ENCODE measurements at places on chromosomes 2 and 18.

DNA sequence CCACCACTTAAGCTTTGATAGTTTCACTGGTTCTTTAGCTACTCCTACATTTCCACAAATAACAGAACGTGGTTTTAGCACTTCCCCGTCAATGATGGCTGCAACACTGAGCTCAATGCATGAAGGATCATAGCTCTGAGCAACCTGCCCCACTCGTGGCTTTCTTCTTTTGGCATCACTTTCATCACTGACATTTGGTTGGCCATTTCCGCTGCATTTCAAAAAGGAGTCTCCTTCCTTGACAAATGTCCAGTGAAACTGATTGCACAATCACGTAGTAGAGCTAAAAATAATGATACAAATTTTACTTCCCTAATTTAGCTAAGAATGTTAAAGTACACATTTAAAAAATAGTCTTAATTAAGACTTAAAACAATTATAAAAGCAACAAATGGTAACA, 205.2 kb upstream of the HDAC4 start:
- DNase-seq: no peak

- DNase-seq: no peak
These were observed 708.0 kb downstream of the TMEM182 start for GRCh38 chr2:103469800-103470199.

DNA sequence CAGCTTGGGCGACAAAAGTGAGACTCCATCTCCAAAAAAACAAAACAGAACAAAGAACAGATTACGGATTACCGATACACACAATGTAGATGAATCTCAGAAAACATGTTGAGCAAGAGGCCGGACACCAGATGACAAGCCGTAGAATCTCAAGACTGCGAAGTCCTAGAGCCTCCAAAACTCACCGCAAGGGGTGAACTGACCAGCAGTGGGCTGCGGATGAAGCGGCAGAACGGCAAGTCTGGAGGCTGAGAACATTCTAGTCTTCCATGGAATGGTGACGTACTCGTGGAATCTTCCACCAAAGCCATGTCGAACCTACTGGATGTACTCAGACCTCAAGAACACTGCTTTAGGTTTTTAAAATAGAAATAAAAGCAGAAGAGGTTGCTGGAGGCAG, 198.8 kb downstream of the NDUFA10 start:
- no peak for DNase-seq

DNA sequence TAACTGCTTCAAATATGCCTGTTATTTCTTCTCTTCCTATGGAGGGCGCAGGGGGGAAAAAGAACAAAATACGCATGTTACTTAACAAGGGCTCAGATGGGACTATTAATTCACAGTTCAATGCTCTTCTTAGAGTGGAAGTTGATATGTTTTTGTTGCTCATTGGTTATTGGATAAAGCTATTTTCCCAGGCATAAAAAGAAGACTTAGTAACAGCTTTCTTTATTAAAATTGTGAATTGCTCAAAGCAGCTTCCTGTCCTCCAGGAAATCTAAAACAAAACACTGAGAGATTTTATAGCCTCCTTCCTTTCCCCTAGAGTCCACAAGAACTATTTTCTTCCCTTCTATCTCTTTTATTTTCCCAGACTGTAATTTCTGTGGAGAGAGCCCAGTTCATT, 180.8 kb downstream of the SH3BP4 start:
- no peak for DNase-seq

GRCh38 chr2:204258890-204259289, 286.4 kb upstream of the PARD3B start:
- DNase-seq: no peak

DNA sequence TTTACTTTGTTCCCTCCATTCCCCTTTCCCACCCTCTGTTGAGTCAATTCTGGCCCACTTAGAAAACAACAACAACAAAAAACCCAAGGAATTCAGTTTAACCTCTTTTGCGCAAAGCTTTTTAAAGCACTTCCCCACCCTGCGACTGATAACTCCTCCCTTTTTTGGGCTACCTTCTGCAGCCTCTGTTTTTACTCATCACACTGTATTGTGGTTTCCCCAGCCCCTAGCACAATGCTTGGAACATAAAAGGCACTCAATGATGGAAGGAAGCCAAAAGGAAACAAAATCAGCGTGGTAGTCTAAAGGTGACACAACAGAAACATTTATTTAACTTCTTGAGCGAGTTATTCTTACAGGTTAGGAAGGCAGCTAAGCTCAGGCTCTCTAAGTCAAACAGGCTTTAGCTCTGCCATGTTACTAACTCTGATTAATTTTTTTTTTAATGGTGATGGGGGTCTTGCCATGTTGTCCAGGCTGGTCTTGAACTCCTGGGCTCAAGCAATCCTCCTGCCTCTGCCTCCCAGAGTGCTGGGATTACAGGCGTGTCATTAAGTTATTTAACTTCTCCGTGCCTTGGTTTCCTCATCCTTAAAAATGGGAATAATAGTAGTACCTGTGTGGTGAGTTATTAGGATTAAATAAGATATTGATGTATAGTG, 1.3 kb downstream of the CEP68 start:
- peak; percentile 37 for DNase-seq

DNA sequence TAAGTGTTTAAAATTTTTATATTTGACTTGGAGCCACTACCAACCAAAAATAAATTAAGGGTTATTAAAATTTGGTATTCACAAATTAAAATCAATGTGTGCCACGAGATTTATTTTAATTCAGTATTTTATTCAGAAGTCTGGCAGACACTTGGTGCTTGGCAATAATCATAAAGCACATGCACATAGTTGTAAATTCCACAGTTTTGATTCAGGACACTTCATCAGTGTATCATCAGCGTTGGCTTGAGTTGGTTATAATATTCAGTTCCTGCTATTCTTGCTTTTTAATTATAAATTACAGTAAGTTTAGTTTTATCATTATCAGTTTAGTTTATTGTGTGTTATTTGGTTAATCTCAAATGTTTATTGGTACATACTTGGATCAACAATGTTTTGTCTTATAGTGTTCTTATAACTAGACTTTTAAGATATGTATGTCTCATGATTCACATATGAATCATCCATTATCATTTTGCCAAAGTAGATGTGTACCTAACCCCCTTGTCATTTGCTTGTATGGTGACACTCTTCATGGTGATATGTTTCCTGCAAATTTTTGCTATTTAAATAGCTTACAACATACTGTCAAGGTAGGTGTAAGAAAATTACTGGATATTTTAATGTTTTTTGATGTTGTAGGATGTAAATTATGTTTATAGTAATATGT, 237.9 kb downstream of the BABAM2 start:
- no peak for DNase-seq

- DNase-seq: no peak
These were observed 21.2 kb upstream of the ASXL2 start for GRCh38 chr2:25899404-25899970.

DNA sequence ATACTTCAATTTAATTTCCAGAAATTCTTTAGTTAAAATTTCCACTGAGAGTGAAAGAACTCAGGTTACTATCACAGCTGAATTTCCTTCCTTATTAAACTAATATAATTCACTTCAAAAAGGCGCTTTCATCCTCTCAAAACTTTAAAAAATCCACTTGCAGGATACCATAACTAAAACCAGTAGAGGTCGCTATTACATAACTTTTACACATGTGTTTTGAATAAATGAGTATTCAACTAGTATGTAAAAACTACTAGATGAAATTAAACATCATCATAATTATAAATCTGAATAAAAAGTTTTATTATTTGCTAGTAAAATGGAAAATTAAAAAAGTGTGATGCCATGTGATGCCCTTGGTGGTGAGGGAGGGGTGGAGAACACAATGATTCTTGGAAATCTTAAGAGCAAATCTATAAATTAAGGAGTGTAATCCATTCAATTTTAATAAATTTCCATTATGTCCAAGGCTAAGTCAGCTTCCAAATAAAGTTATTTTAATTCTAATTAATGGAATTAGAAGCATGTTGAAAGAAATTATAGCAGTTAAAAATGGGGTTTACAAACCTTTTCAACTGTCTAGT, 61.4 kb downstream of the SOS1 start:
- no peak for DNase-seq

DNA sequence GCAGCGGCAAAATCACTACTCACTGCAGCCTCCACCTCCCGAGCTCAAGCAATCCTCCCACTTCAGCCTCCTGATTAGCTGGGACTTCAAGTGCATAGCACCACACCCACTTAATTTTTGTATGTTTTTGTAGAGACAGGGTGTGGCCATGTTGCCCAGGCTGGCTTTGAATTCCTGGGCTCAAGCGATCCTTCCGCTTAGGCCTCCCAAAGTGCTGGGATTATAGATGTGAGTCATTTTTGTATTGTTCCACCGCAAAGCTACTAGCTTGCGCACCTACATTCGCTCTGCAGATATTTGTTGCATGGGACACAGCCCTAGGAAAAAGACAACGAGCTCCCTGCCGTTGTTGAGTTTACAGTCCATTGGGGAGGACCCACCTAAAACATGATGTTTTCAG, 173.5 kb upstream of the AGAP1 start:
- DNase-seq: no peak

GRCh38 chr2:58283931-58284330, 42.8 kb upstream of the FANCL start:
- DNase-seq: no peak

DNA sequence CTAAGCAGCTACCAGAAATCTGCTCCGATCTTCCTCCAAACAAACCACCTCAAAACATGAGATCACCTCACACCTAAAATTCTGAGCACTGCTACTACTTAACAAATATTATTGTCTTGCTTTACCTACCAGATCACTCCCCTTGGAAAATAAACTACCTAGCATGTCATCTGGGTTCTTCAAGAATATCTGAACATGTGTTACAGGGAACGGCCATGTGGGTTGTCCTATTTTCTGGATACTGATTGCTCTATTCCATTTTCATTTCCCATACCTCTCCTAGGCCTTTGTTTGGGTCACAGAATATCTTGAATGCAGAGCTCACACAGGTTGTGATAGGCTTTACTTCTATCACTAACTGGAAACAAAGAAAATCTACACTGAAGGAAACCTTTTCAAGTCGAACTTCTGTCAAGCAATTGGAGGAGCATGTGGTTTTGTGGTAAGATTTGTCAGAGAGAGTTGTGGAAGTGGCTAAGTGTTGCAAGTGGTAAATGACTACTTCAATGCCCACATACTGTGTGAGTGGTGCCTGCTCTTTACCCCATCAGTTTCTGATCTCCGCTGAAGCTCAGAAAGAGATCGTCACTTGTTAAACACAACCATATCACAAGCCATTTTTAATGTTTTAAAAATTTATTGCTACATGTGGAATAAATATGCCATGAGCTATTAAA, 739.1 kb upstream of the ZEB2 start:
- no peak for DNase-seq

- no peak for DNase-seq
These were observed 255.7 kb upstream of the THUMPD2 start for GRCh38 chr2:40034801-40035200.

DNA sequence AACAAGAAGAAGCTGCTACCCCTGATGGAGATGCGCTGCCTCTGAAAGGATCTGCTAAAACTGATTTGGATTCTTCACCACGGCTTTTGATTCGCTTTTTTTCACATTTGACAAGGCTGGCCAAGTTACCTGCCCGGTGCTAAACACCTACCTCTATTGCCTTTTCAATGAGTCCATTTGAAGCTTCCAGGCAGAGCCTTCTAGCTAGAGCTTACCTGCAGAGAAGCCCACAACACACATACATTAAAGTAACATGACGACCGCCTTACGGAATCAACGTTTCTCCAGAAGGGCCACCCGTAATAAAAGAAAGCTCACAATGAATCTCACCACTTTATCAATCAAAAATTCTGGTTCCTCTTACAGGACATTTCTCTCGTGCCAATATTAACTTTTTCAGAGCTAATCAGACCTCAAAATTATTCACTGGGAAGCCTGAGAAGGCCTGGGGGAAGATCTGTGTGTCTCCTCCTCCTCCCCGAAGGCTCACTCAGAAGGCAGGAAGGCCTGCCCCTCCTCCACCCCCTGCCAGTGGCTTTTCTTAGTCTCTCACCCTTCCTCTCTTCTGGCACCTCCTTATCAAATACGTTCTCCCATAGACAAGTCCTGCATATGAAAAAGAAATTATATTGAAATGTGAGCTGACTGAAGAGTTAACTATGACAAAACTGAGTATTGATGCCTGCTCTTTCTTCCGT, 171.0 kb downstream of the DNER start:
- DNase-seq: no peak

DNA sequence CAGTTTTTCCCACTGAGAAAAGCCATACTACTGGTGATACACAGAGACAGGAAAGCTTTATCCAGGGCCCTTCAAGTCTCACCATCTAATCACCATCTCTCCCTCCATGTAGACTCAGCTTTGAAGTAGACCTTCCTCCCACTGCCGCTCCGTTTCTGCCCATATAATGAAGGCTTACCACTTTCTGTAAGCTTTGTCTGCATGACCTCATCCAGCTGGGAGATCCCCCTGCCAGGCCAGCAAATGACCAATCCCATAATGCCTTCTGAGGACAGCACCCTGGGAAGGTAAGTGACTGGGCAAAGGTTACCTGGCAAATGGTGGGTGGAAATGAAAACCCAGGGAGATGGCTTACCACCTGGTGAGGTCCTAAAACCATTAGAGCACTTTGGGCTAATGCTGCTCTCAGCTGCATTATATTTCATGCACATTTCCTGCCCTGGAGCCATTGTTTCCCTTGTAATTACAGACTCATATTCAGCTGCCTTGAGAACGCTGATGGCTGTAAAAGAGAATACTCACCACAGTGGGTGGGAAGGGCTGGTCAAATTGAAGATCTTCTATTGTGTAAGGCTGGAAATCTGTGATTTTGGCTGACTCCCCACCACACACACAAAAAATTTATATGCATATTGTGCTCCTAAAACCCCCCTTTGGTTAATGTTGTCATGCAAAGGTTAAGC, 350.7 kb upstream of the SYT4 start:
- DNase-seq: no peak

DNA sequence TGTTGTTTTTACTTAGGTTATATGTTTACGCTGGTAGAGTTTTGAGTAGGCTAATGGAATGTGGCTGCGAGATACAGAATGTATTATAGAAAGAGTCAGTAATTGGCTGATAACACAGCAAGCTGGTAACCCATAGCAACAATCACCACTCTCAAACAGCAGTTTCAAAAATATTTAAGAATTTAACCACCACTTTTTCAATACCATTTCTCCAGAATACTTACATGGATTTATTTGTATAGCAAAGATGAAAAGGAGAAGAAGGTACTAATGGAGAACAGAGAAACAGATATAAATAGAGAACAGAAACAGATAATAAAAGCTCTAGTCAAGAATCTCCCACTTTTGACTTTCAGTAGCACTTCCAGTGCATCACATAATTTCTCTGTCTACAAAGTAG, 188.3 kb upstream of the SLC39A10 start:
- DNase-seq: no peak

GRCh38 chr2:9003616-9004337, at the start of gene MBOAT2:
Gene MBOAT2 (minus strand): TSS chr2:9003684. CDS start chr2:9003614, 70 bp downstream.
- DNase-seq: peak; percentile 64

Measured in activated T-helper 1 cell treated with Interleukin-2 at 50 U/mL for 16 hours (primary cell).